ENCODE measurements at places on chromosomes 13 and 19.

- DNase-seq: no peak
These were observed 42.1 kb upstream of the GAS6 start for GRCh38 chr13:113905942-113906341.

DNA sequence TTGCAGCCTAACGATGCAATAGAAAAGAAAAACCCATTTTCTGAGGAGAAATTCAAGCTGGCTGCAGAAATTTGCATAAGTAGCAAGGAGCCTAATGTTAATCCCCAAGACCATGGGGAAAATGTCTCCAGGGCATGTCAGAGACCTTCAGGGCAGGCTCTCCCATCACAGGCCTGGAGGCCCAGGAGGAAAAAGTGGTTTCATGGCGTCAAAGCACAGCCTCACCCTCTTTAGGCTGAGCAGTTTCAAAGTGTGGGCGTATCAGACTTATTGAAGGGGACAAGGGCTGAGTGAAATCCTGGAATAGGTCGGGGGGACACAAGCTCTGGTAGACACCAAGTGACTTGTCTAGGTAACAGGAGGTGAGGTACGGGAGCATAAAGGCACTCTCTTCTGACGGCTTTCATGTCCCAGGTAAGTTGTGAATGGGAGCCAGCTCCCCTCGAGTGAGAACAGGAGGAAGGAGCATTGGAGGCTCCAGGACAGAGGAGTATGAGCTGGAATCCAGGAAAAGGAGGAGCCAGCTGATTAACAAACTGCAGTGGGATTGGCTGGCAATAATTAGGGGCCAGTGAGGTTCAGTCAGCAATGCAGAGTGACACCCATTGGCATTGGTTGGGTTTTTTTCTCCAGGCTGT lies 35.8 kb downstream of the MRPL57 start:
- DNase-seq: no peak

- no peak for DNase-seq
These were observed 190.2 kb downstream of the GGACT start for GRCh38 chr13:100398360-100398759.

GRCh38 chr13:22080832-22081231 lies 410.0 kb downstream of the FGF9 start:
- DNase-seq: no peak

DNA sequence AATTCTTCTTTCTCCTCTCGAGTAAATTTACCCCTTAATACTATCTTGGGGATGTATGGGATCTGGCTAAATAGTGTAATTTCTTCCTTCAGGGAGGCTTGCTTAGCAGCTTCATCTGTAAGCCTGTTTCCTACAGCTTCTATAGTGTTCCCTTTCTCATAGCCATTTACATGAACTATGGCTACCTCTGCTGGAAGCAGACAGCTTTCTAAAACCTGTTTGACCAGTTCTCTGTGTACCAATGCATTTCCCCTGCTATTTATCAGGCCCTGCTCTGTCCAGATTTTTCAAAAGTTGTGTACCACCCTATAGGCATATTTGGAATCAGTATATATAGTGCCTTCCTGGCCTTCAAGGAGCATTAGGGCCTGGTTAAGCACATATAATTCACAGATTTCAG lies 113.6 kb upstream of the PCDH9 start:
- DNase-seq: no peak

DNA sequence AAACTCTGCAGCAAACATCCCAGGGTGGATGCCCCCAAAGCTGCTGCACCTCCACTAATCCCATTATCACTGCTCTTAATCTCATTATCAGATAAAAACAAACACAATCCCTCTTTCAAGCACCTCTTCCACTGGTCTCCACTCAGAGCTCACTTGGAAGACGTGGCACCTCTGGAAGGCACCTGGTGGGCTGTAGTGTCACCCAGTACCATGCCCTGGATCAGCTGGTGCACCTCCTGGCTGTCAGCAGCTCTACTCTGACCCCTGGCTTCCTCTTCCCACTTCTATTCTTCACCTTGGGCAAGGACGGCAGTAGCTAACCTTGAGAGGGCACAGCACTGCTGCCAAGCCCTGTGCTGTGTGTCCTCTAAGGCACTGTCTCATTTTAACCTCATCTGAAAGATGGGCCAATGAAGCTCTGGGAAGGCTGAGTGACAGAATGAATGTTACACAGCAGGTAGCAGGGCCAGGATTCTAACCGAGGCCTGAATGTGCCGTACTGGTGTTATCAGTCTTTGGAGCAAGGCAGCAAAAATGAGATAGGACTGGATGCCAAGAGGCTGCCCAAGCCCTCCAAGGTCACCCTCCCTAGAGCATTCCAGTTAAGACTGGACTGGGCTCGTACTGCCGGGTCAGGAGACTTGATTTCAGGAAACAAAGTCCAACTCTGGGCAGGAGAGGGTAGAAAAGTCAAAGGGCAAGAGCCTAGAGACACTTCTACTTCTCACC lies 7.4 kb downstream of the BRD4 start:
- DNase-seq: no peak

GRCh38 chr19:35883882-35884281 lies 15.5 kb downstream of the APLP1 start:
- DNase-seq: no peak

- no peak for DNase-seq
These were observed 14.1 kb downstream of the SHANK1 start for GRCh38 chr19:50705422-50706019.

- no peak for DNase-seq
These were observed 124.0 kb upstream of the FNDC3A start for GRCh38 chr13:48851707-48852106.

DNA sequence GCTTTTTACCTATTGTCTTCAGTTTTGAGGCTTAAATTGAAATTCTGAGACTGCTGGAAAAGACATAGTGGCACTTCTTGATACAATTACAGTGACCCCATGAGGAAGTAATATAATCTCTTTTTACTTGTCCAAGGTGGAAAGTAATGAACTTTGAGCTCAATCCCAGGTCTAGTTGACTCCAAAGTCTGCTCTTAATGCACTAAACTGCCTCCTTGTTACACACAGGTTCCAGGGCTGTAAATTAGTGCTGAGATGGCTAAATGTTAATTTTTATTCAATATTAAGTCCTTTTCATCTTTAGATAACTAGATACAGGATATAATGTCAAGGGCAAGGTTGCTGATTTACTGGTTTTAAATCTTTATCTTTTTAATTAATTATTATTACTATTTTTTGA lies 2.5 kb downstream of the NUDT15 start:
- no peak for DNase-seq

GRCh38 chr13:72384879-72385278 lies 342.6 kb downstream of the MZT1 start:
- no peak for DNase-seq

GRCh38 chr13:24128962-24129361 lies 31.6 kb upstream of the SPATA13 start:
- no peak for DNase-seq

GRCh38 chr13:74005320-74006157 lies 128.7 kb downstream of the KLF12 start:
- DNase-seq: no peak

GRCh38 chr19:3054972-3055740 lies 7.1 kb downstream of the TLE5 start:
- no peak for DNase-seq

GRCh38 chr13:85896516-85897450 lies 97.6 kb upstream of the SLITRK6 start:
- DNase-seq: no peak

DNA sequence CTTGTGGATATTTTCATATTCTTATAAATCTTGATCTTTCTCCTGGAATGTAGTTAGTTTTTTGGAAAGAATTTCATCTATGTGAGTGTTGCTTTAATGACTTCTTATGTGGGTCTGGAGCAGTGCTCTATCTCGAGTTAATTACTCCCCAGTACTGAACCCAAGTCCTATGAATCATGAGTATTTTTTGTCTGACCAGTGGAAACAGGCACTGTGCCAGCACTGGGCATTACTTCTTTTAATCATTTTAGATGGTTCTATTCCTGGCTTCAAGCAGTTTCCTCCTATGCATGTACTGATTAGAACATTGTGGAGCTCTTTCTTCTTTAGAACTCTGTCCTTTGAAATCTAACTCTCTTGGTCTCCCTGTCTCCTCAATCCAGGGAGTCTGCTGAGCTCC lies 466.3 kb downstream of the PCDH17 start:
- DNase-seq: no peak

- DNase-seq: peak; percentile 35
These were observed 13.7 kb downstream of the WBP4 start for GRCh38 chr13:41075034-41075433.

DNA sequence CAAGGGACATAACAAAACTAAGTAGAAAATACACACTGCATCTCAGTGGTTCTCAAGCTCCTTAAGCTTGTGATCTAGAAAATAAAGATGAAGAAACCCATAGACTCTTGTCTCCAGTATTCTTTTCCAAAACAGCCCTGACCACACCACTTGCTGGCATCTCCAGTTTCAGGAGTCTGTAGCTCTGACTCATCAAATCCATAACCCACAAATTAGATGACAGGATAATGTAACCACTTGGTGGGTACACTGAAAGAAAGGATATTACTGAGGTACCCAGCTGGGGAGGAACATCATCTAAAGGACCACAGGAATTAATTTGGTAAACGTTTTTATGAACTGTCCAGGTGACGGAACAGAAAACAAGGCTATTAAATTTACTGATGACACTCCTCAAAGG lies 214.7 kb downstream of the VWA8 start:
- DNase-seq: no peak

DNA sequence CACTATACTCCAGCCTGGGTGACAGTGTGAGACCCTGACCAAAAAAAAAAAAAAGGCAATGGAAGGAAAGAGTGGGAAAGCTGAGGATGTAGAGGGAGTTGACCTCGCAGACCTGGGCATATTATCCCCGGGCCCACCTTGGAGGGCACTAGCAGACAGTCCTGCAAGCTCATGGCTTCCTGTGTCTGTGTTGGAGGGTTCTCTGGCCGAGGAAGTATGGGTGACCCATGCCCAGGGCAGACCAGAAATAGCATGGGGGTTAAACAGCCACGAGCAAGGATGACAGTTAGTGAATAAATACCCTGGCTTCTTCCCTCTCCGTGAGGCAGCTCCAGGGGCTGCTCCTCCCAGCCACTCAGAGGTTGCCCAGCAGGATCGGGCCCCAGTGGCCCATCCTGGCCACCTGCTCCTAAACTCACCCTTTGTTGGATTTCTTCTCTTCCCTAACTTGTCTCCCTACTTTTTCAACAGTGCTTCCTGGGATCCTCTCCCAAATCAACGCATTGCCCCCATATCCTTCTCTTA lies 485.8 kb downstream of the ZNF536 start:
- no peak for DNase-seq

GRCh38 chr19:53874606-53874990 lies 6.9 kb downstream of the MYADM start:
- DNase-seq: no peak

DNA sequence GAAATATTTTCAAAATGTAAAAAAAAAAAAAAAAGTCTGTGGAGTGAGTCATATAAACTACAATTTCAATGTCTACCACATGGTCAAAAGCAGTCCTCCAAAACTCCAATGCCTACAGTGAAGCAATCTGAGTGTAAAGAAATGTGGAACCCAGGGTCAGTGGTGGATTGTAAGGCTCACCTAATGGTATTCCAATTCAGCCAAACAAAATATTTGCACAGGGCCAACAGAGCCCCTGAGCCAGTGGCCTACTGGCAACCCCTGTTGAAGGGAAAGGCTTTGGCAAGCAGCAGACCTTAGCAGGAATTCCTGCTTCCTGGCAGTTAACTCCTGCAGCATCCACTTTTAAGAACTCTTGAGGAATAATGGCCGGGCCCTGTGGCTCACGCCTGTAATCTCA lies 3.4 kb downstream of the DNMT1 start:
- no peak for DNase-seq

- DNase-seq: no peak
These were observed 267.4 kb downstream of the ABCC4 start for GRCh38 chr13:95033890-95034289.

DNA sequence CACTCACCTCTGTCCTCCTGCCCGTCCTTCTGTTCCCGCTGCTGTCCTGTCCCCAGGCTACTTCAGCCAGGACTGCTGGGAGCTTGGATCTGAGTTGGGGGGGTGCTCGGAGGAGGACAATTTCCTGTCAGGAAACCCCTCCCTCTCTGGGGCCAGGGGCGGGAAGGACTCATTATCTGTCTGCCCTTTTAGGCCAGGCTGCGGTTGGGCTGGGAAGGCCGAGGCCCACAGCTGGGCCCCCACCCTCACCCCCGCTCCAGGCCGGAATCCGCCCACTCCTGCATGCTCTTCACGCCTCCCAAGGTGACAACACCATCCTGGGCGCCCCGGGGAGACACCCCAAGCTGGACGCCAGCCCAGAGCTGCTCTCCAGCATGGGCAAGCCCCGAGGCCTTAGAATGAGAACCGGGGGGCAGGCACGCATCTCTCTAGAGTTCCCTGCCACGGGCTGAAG lies at the start of gene EXOC3L2:
EXOC3L2 (minus strand) TSS at position 74 of the 454 bp plus-strand sequence. CDS start 6,362 bp downstream, outside the sequence.
- no peak for DNase-seq

GRCh38 chr13:79360095-79360494 lies 46.0 kb downstream of the RBM26 start:
- no peak for DNase-seq

- DNase-seq: no peak
These were observed 80.7 kb downstream of the ATP11A start for GRCh38 chr13:112770504-112770903.

DNA sequence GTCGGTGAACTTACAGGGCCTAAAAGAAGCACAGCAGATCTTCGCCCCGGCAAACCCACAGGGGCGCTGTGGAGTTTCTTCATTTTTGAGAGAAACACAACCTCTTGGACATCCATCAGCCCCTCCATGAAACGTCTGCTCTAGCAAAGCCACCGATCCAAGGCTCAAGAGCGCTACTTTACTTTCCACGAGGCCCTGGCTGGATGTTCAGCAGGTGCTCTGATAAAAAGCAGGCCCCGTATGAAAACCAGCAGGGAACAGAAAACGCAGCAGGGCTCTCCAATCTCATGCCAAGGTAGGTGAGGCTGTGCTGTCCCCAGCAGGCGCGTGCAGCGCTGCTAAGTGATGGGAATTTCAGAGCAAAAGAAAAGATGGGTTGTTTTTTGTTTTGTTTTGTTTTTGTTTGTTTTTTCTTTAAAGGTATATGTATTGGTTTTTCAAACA lies 86.7 kb downstream of the IRS2 start:
- no peak for DNase-seq

DNA sequence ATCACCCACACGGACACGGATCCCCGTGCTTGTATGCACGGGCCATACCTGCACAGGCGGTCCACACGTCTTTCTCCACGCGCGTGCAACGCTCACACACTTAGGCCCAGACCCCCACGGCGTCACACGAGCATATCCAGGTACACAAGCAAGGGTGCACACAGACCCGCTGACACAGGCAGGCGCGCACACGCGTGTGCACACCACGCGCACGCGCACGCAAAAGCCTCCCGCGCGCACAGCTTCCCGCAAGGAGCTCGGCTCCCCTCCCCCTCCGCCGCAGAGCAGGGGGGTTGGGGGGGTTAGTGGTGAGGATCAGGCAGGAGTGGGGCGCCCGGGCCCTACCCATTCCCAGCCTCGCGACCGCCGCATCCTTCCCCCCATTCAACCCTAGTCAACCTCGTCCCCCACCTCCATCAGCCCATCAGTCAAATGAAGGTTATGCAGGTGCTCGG lies 407 bp downstream of the RAB3A start:
- no peak for DNase-seq

- no peak for DNase-seq
These were observed 179.7 kb downstream of the SPRY2 start for GRCh38 chr13:80161219-80161618.

All from effector memory CD8-positive, alpha-beta T cell (primary cell).